B cell (primary cell): ENCODE measurements at places on chromosomes 16 and 17. TPM values are rescaled to one million over a fixed set of nuclear protein-coding genes. Genes with fewer than 3 reads are reported as not detected.

The OSBPL7 gene
- 51.0 and 52.5 TPM in 2 replicates for total RNA-seq

The HOXB8 gene
- total RNA-seq: not detected in 2 replicates

The SLC52A1 gene
- total RNA-seq: not detected in 2 replicates

The PRR15L gene
- total RNA-seq: not detected in 2 replicates

The IRX3 gene
- total RNA-seq: not detected in 2 replicates

The AKAP10 gene
- 68.2 and 71.2 TPM in 2 replicates for total RNA-seq

The NPIPA5 gene
- 1.2 TPM in 1 of 2 replicates, not detected in the other for total RNA-seq

The TNFSF13 gene
- 14.7 and 16.0 TPM in 2 replicates for total RNA-seq

The CBFA2T3 gene
- total RNA-seq: 58.3 and 58.5 TPM in 2 replicates

The TEDC2 gene
- total RNA-seq: 1.5 and 2.9 TPM in 2 replicates

The ZG16 gene
- not detected in 2 replicates for total RNA-seq

The KIAA0513 gene
- 1.1 and 1.7 TPM in 2 replicates for total RNA-seq

The MT1B gene
- total RNA-seq: not detected in 2 replicates
